Bronchial epithelial cell (primary cell): ENCODE measurements at places on chromosomes 12 and 14.
A peak's percentile ranks its signal among the peaks of the same experiment; 100 is the strongest.

GRCh38 chr12:62267480-62267879 is 7.3 kb downstream of the USP15 start:
- no peak for DNase-seq

GRCh38 chr12:14325716-14326343 is 39.7 kb upstream of the ATF7IP start:
- no peak for DNase-seq

DNA sequence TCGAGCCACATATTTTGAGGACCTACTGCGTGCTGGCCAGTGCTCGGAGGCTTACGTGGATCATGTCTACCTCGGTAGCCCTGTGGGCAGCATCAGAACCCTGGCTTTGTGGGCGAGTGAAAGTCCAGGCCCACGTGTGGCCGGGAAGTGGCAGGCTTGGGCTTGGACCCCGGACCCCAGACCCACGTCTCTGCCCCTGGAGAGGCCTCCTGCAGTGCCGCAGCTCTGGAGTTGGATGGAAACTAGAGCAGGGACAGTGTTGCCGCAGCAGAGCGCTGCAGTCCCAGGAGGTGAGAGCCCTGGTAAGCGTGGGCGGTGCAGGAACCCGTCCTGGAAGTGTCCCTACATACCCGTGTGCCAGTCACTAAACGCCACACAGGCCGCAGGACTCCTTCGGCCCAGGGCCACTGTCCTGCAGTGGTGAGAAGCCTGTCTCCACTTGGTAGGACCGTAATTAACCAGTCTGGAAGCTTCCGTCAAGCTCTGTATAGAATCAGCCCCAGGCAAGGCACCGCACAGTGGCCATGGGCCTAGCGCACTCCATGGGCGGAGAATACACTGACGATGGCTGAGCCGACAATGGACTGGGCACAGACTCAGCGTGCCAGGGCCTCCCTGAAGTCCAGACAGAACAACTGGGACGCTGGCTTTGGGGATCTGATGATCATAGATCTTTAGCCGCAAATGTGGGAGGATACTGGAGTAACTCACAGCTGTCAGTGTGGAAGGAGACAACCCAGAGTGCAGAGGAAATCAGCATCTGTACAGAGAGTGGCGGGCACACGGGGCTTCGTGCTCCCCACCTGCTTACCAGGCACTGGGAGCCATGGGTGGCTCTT is 219.5 kb downstream of the KIF26A start:
- no peak for DNase-seq

DNA sequence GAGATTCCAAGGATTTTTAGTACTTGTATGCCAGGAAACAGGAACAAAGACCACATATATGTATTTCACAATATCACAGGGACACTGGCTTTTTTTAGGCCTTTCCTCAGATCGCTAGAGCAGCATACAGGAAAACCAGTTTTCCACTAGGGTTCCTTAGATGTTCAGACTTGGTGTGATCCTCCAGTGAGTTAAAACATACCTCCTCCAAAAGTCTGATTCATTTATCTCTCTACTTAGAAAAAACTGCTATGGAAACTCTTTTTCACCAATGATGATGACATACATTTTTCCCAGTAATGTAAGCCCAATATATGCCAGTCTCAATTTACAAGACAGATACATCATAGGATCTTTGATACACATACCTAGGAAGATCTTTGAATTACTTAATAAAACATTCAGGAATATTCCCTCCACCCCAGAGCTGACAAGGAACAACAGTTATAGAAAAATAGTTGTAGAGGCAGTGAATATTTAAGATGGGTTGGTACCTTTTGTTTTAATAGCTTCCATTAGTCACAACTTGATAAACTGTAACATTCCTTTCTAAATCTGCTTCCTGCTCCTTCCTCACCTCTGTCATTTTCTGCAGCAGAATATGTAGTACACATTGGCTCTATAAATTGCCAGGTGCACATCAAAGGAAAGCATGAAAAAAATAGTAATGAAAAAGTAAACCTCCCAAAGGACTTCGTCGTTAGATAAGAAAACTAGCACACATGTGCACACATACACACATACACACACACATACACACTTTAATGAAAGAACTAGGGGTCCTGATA is 27.5 kb downstream of the BCAT1 start:
- peak; percentile 53 for DNase-seq

- DNase-seq: no peak
These were observed 4.7 kb upstream of the ITGB7 start for GRCh38 chr12:53211476-53212381.

GRCh38 chr12:129127211-129127610 is 273.9 kb downstream of the GLT1D1 start:
- DNase-seq: no peak

- no peak for DNase-seq
These were observed 41.5 kb downstream of the RERG start for GRCh38 chr12:15179672-15180071.

- no peak for DNase-seq
These were observed 30.8 kb downstream of the COA8 start for GRCh38 chr14:103593577-103593976.

DNA sequence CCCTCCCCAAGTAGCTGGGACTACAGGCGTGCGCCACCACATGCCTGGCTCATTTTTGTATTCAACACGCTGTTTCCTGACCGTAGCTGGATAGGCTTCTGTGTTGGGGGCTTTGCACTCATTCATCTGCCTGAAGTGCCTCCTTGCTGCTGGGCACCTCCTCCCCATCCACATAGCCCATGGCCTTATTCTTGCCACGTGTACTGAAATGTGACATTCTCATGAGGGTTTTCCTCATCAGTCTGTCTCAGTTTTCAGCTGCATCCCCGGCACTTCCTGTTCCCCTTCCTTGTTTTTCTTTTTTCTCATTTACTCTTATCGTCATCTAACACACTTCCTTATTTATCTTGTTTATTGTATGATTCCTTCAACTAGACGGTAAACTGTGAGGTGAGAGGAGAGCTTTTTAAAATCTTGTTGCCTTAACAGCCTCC is 36.6 kb downstream of the RCOR1 start:
- DNase-seq: no peak

GRCh38 chr12:130975116-130975515 is 21.4 kb downstream of the ADGRD1 start:
- no peak for DNase-seq

- DNase-seq: no peak
These were observed 113.9 kb downstream of the PHLDA1 start for GRCh38 chr12:75917715-75918114.

GRCh38 chr12:43540470-43540869 is 11.5 kb downstream of the ADAMTS20 start:
- peak; percentile 66 for DNase-seq

GRCh38 chr12:51836041-51836826 is 12.3 kb downstream of the FIGNL2 start:
- DNase-seq: peak; percentile 40

GRCh38 chr12:51886021-51886710 is 1.7 kb upstream of the ANKRD33 start:
- DNase-seq: peak; percentile 83

DNA sequence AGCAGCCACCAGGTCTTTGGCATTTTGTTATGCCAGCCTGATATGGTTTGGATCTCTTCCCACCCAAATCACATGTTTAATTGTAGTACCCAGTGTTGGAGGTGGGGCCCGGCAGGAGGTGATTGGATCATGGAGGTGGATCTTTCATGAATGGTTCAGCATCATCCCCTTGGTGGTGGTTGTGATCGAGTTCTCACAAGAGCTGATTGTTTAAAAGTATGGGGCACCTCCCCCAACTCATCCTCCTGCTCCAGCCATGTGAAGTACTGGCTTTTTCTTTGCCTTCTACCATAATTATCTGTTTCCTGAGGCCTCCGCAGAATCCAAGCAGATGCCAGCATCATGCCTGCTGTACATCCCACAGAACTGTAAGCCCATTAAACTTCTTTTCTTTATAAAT is 12.8 kb upstream of the PRKD1 start:
- DNase-seq: no peak

GRCh38 chr14:90758959-90759358 is 57.3 kb downstream of the TTC7B start:
- DNase-seq: no peak

DNA sequence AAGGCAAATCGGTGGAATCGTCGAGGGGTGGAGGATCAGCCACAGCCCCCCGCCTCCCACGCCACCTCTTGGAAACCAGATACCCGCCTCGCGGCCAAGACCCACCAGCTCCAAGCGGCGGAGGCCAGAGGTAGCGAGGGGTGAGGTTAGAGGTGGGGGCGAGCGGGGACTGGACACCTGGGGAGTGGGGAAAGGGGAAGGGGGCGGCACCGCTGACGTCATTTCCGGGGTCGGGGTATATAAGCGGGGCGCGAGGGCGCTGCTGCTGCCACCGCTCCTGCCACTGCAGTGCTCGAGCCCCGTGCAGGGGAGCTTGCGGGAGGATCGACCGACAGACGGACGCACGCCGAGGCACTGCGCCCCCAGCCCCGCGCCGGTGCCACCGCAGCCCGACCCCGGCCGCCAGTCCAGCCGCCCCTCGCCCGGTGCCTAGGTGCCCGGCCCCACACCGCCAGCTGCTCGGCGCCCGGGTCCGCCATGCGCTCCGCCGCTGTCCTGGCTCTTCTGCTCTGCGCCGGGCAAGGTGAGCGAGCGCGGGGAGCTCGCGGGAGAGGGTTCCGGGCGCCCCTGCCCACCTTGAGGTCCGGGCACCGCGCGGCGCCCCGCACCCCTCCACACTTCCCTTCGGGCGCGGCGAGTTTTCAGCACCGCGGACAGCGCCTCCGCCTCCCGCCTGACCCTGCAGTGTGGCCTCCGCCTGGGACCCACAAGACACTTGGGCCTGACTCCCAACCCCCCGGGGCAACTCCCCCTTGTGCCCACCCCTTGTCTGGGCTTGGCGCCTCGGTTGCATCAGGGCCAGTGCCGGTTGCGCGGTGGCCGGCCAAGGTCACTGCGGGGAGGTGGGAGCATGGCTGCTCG is at the start of gene CHGA:
TSS of gene CHGA (plus strand) at position 268 of the 861 bp plus-strand sequence. CDS start at position 478, 210 bp downstream.
- no peak for DNase-seq

- no peak for DNase-seq
These were observed 272.1 kb upstream of the SEL1L start for GRCh38 chr14:81805785-81806184.

DNA sequence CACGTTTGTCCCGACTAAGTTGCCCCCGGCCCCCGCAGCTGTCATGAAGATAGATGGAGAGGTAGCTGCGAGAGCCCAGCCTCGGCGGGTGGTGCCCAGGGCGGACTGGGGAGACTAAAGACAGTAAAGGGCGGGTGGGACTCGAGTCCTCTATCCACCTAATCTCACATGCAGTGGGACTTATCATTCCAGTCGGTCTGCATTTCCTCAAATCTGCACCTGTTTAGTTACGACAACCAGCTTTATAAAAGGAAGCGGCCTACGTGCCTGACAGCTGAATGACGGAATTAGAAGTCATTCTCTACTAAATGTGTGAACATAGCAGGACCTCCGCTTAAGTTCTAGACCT is 109.8 kb upstream of the EGLN3 start:
- DNase-seq: no peak

DNA sequence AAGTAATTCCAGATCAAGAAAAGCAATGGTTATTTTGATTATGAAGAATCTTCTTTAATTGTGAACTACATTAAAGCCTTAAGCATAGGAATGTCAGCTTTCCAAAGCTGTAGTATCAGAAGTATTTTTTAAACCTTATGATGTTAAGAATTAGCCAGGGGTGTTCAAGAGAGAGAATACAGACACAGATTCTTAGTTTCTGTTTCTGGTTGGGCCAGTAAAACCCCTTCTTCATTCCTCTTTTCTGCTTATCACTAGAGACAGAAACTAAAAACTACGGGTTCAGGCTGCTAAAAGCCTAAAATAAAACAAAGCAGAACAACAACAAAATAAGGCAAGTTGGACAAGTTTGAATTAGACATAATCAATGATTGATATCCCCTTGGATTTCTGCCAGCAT is 38.2 kb downstream of the IFT43 start:
- no peak for DNase-seq

DNA sequence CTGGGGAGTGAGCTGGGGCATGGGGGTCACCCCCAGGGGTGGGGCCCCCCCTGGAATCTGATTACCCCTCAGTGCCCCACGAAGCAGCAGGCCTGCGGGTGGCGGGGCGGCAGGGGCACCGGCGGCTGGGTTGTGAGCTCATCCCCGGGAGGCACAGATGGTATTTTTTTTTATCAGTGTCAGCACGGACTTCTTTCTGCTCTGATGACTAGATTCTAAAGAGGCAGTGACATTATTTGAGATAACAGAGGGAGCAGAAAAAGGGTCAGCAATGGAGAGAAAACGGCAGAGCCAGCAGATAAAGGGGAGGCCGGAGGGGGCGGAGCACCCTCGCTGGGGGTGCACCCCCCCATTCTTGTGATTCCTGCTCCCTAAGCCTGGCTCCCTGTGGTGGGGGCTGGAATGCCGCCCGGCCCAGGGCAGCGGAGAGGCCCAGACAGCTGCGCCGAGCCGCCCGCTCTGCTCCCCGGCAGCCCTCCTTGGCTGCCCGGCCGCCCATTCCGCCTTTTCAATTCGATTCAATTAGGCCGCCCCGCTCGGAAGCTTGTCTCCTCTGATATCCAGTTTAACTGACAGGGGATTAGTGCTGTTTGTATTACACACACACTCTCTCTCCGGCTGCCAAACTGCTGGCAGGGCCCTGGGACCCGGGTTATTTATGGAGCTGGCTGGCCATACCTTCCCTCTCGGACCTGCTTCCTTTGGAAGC is 32.9 kb downstream of the MVK start:
- DNase-seq: no peak

DNA sequence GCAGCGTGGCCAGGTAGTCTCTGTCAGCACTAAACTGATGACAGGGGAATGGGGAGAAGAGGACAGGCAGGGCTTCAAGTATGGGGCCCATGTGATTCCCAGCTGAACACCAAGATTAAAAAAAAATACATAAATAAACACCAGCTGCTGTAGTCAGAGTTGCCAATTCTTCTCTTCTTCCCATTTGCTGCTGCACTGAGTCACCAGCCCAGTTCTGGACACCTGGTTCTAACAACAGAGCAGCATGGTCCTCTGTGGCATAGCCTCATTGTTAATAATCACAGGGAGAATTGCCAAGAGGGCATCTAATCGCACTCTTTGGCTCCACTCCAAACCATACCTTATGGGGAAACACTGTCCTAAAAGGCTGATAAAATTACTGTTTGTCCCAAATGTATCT is 15.1 kb downstream of the PPM1H start:
- peak; percentile 20 for DNase-seq

- DNase-seq: no peak
These were observed 16.3 kb downstream of the TSPAN8 start for GRCh38 chr12:71141378-71141926.

DNA sequence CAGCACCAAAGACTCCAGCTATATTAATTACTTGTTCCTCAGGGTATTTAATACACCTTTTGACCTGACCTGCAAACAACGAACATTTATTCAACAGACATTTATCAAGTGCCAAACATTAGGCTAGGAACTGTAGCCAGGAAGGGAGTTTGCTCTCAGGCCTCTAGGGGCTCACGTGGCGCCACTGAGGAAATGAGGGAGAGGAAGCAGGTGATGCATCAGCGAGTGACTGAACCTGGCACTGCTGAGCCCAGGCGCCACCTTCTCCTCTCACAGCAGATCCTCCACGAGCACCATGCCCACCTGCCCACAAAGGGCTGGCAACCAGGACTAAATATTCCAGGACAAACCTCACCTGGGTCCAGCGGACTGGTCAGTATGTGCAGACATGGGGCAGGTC is 50.2 kb downstream of the SETD3 start:
- peak; percentile 8 for DNase-seq

- DNase-seq: no peak
These were observed 91.8 kb downstream of the ITPK1 start for GRCh38 chr14:93023802-93024434.

- peak; percentile 81 for DNase-seq
These were observed 185.1 kb upstream of the CDKN3 start for GRCh38 chr14:54211551-54212308.
